Vagina (tissue), 2 donors: ENCODE measurements at places on chromosomes 11 and 22.

- DNase-seq = no peak
These were observed 134.2 kb downstream of the RBFOX2 start for GRCh38 chr22:35894464-35894878.

- DNase-seq = no peak
These were observed 37.4 kb downstream of the SCUBE1 start for GRCh38 chr22:43305806-43306205.

DNA sequence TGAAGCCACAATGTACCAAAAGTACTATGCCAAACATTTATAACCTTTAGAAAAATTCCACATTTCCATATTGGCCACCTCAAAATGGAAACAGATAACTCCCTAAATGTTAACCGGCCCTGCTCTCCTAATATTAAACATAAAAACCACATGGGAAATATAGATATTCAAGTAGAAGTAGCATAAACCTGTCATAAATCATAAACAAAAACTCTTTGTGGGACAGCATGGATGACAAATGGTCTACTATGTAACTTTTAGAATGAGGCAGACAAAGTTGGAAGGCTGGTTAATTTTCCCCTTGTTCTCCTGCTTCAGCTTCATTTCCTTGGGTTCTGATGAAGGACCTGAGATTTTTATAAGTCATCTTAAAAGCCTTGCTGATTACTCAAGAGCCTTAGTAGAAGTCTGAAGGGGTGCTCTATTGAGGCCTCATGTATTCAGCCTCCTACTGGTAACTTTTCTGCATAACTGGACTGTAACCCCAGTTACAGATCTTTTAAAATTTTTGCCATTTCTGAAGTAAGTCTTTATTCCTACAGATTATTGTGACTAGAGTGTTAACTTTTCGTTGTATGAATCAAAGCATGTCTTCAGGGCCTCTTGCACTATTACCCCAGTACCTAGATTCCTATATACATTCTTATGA lies 116.4 kb downstream of the STIM1 start:
- no peak for DNase-seq

- DNase-seq = no peak
These were observed 88.7 kb upstream of the TIMP3 start for GRCh38 chr22:32712644-32713355.
